ENCODE measurements at places on chromosomes 2 and 18.

- no peak for DNase-seq
Observed at GRCh38 chr18:80200171-80200931, 47.0 kb downstream of the PARD6G start.

DNA sequence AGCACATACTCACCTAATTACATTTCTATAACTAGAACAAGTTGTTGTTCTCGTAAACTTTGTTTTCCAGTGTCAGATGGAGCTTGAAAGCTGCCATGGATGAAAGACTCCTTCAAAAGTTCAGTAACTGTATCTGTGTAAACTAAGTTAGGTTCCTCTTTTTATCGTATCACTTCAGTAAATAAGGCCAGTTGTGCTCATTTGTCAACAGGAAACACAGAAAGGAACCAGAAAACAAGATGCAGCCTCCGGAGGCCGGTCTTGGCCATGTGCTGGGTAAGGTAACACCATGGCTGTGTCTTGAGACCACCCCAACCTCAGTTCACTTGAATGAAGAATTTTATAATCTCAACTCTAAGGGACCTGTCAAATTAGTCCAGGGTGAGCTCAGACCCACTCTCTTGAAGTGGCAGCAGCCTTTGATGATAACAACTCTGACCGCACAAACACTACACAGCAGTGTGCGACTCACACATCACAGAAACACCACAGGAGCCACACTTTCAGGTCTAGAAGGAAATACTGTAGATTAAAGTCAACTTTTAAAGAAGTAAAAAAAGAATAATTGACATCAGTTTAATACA, 213.8 kb downstream of the AFF3 start:
- DNase-seq, result no peak

GRCh38 chr18:63844254-63844653, 43.3 kb upstream of the SERPINB2 start:
- DNase-seq, result no peak

- DNase-seq, result no peak
Observed at GRCh38 chr2:38260972-38261371, 116.1 kb downstream of the ATL2 start.

DNA sequence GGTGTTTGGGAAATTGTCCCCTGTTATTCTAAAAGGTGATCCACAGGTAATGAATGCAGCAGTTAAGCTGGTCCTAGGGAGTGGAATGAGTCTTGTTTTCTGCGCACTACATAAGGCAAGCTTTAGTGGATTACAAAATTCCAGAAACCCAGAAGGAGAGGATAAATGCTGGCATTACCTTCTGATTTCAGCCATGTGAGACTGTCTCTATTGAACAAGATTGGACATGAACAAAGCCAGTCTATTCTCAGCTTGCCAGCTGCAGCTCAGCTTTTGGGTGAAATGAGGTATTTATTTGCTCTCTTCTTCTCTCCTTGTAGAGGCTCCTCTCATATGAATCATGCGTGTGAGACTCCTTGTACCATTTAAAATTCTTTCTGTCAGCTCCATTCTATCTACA, 944.9 kb downstream of the CNTNAP5 start:
- no peak for DNase-seq

Data from T follicular helper cell (primary cell).